ENCODE measurements at places on chromosomes 2 and 18.

DNA sequence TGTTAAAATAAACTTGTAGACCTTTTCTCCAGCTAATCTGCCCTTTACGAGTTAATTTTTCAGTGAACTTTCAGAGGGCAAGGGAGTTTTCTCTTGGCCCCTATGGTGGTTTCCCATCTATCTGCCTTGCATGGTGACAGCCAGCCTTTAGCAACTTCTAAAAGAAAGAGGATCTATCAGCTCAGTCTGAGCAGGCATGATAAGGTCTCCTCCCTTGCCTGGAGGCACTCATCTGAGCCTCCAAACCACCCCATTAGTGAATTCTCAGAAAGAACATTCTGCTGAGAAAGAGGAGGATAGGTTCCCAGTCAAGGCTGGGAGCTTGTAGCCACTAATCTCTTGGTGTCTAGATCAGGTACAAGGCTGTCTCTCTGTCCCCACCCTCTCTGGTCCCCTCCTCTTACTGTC lies 10.7 kb upstream of the GYPC start:
- no peak for DNase-seq

DNA sequence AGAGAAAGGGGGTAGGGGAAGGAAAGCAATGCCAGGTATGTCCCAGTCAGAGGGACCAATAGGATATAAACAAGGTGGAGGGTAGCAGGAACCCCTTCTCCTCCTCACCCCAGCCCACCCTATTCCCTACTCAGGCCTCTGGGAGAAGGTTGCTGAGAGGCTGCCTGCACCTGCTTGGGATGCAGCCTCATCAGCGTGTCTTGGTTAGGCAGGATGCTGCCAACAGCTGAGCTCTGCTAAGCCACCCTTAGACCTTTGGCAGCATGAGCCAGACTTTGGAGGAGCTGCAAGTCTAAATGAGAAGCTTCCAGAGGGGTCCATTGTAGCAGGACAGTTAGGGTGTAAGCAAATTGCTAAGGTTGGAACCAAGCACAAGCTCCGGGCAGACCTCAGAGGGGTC lies 38.2 kb upstream of the CAB39 start:
- DNase-seq = no peak

- DNase-seq = peak; percentile 49
Observed at GRCh38 chr2:113248997-113249770, 29.5 kb downstream of the PAX8 start.

GRCh38 chr2:193980599-193980998 lies 1676.4 kb upstream of the SLC39A10 start:
- DNase-seq = no peak

DNA sequence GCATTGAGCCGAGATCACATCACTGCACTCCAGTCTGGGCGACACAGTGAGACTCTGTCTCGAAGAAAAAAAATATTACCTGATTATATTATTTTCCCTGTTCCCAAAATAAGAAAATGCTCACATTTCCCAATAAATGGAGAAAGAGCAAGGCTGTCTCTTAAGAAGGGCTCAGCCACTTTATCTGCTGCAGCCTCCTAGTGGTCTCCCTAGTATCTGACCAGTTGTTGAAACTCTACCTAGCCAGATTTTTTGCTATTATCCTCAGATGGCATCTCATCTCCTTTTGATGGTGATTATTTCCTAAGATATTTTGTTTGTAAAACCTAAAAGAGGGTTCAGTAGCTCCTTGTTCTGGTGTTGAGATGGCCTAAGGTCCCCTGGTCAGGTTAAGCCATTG lies 114.3 kb downstream of the TPGS2 start:
- no peak for DNase-seq

GRCh38 chr2:156340804-156341451 lies 8.4 kb upstream of the NR4A2 start:
- no peak for DNase-seq

DNA sequence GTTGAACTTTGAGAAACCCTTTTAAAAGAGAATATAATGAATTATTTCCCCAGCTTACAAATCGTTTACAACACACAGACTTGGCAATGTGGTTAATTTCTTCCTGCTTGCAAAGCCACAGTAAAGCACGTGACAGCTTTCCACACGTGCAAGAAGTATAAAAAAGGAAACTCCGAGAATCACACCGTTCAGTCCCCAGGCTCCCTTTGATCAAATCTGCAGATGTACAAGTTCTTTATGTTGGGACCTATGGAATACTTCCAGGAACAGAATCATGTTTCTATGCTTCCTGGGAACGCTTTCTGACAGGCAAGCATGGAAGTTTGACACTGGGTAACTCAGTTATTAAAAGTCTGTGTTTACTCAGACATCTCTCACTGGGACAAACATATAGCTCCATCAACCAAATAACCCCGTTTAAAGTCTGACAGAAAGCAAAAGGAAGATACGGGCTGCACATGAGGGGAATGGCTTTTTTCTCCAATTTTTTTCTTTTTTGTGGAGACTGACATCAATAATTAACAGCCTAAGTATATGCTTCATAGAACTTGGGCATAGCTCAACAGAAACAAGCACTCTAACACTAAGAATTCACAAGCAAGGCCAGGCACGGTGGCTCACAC lies 134.8 kb downstream of the EIPR1 start:
- DNase-seq = no peak

All from stimulated activated CD8-positive, alpha-beta memory T cell treated with anti-CD3 and anti-CD28 coated beads, Interleukin-4, amount 100 ng/mL, for 1 hour (primary cell).